ENCODE measurements at places on chromosomes 2 and 18.

DNA sequence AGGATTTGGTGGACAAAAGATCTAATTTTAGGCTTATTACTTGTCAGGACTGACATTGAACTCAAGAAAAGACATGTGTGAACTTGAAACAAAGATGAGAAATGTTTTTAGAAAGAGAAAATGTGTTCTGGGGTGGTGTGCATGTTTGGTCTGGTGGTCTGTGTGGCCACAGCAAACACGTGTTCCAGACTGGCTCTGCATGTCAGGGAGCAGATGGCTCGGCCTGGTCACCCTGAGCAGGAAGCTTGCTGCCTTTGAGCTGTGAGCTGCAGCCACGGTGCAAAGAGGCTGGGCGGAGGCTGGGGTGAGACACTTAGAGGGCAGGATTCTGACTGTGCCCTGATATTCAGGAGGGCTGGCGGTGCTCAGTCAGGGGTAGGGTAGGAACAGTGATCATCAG lies 186.1 kb downstream of the CTIF start:
- DNase-seq: no peak

DNA sequence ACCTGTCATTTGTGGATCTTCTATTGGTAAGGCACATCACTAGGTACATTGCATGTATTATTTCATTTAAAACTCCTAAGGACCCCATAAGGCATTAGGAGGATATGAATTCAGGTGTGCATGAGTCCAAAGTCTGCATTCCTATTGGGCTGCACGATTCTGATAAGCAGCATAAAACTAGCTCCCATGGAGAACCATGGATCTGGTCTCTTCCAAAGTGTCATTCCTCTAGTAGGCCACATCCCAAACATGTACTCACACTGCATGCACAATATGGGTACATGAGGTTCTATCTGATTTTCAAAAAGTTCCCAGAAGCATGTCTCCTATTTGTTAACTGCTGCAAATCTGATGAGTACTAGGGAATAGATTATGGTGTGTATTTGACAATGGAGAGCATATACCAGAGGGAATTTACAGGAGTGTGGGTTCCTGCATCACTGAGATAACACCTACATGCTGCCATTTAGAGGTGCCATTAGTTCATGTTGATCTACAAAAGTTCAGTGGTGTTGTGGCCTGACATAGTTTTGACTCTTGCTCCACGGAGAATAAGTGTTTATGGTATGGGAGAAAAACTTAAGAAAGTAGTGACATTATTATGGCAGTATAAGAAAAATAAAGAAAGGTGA lies 11.3 kb downstream of the CYTIP start:
- DNase-seq: no peak

DNA sequence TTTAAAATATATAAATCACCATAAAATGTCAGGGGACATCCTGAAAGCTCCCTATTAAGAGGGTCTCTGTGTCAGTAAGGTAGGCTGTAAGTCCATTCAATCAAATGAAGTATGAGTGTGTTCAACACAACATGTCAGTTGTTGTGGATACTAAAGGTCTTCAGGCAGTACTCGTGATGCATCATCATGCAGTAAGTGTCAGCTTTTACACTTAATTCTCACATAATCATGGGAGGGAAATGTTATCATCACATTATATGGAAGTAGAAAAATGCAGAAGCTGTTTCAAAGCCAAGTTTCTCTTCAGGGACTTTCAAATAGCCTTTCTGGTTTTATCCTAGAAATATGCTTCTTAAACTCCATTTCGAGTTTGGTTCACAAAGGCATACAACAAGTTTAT lies 477.1 kb upstream of the ID2 start:
- DNase-seq: no peak

DNA sequence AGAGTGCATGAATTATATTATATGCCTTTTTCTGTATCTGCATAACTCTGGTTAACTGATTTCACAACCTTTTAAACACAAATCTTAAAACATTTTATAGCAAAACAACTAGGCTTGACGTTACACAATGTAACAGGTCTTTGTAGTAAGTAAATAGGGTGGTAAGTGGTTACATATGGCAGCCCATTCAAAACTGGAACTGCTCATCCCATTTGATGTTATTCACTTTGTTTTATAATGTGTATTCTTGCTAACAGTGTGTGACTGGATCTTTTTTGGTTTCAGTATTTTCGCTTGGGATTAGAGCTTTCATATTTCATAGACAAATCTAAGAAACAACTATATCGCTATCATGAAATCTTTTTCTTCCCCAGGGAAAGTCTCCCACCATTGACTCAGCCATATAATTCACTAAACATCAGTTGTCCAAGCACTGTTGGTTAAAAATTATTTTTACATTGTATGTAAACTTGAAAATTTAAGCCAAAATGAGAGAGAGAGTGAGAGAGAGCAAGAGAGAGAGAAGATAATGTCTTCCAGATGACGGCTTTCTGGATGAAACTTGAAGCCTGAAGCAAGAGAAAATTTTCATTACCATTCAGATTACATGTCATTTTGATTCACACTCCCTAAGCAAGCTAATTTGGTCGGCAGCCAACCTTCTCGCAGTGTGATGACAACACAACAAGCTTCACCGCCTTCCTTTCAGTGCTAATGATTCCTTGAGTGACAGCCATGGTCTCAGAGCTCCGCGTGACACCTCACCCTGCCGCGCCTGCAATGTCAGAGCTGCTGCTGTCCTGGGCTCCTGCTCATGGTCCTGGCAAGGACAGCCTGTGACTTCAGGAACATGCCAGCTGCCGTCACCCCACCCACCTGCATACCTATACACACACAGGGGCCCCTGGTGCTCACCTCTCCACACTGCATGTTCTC lies 946.9 kb upstream of the SOX11 start:
- no peak for DNase-seq

DNA sequence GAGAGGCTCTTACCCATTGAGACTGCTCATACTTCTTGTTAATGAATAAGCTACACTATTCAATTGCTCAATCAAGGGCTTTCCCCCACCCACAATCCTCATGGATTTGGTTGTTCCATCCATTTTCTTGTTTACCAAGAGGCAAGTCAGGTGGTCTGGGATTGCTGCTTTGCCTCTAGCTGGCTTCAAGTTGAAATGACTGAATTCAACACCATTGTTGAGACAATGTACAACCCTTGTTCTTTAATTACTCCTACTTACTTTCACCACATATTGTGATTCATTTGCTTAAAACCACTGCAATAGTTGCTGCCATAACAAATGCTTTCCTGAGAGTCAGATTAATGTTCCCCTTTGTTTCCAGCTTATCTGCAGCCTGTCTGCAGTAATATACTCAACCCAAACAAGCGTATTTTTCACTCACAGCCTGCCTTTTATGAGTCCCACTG lies 532.2 kb downstream of the RIT2 start:
- no peak for DNase-seq

DNA sequence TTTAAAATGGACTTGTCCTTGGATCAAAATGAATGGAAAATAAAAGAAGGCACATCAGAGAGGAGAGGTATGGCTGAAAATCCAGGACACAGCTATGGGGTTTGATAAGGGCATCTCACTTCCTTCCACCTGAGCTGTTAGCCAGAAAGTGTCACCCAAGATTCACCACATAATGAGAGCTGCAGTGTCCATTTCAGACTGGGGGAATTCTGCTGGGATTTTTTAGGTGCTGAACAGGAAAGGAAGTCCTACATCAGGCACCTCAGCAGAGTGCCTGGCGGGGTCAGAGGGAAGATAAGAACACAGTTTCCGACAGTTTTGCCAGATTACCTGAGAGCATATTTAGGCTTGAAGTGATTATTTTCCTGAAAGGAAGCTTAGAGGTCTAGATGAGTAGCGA lies 187.6 kb upstream of the HNMT start:
- no peak for DNase-seq

DNA sequence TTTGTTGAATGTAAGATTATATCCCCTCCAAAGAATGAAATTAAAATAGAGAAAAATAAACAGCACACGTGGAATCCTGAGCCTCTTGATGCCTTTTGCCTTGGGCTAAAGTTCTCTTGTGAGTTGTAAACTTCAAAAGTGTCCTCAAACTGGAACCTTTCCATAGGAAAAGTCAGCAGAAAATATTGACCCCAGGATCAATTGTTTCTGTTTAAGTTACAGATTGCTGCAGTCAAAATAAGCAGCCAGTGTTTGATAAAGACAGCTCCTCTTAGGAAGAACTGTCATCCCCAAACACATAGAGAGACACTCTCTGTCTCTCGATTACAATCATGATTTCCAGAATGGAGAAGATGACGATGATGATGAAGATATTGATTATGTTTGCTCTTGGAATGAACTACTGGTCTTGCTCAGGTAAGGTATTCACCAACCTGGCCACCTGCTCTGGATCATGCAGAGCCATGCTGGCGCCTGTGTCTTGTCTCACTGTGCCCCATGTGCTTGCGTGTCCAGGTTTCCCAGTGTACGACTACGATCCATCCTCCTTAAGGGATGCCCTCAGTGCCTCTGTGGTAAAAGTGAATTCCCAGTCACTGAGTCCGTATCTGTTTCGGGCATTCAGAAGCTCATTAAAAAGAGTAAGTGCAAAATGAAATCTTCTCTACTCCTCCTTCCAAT lies at the start of gene SPP2:
SPP2 (plus strand) TSS at position 248 of the 681 bp plus-strand sequence; CDS start at position 333, 85 bp downstream.
- DNase-seq: no peak

- no peak for DNase-seq
These were observed 23.6 kb downstream of the UGP2 start for GRCh38 chr2:63865159-63865799.

GRCh38 chr2:47636596-47637264 lies 146.2 kb upstream of the MSH6 start:
- DNase-seq: no peak

- no peak for DNase-seq
These were observed 136.7 kb downstream of the ANTXR1 start for GRCh38 chr2:69149631-69150215.

- no peak for DNase-seq
These were observed 249.4 kb upstream of the LINC00305 start for GRCh38 chr18:64398320-64398719.

DNA sequence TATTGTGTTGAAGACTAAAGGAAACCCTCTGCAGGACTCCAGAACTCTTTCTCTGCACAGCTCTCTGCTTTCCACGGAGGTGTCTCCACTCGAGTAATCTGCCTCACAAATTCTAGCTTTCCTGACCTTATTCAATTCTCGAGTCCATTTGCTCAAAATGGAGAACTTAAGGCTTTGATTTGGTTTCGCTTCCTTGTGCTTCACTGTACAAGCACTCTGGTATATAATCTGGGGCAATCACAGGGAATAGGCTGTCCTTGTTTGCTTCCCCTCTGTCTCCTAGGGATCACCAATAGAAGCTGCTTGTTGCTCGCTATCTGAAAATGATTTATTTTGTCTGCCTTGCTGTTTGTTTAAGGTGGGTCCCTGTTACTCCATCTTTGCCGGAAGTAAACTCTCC lies 129.1 kb upstream of the DOCK10 start:
- DNase-seq: no peak

DNA sequence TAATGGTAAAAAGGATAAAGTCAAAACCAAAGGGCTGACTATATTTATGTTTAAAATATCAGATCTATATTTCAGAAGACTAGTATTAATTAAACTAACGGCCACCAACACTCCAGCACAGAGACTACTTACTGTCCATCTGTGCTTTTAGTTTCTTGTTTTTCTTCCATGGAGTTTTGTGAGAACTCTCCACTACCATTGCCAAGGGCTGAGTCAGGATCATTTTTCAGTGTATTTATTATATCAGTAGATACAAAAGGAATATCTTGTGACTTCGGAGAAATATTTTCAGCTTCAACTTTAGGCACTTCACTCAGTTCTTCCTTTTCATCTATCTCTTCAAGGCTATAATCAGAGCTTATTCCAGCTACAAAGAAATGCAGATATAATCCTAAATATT lies 79.1 kb upstream of the GRB14 start:
- no peak for DNase-seq

DNA sequence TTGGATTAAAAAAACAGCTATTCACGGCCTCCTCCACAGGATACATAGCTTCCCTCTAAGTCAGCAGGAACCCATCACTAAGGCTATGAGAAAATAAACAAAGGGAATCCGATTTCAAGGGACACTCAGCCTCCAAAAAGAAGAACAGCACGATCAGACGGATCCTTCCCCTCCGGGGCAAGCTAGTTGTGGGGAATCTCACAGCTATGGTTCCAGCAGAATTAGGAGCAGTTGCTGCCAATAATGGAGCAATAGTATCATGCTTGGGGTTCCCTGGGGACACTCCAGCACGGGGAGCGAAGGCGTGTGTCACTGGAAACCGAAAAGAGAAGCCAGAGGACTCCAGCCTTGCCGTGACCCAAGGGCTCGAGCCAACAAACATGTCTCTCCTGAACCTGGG lies 163.1 kb downstream of the TTC32 start:
- DNase-seq: no peak

GRCh38 chr18:63476668-63477067 lies at the start of gene SERPINB5:
Gene SERPINB5 (plus strand): TSS chr18:63476958. CDS start chr18:63484429, 7,471 bp downstream.
- DNase-seq: no peak

DNA sequence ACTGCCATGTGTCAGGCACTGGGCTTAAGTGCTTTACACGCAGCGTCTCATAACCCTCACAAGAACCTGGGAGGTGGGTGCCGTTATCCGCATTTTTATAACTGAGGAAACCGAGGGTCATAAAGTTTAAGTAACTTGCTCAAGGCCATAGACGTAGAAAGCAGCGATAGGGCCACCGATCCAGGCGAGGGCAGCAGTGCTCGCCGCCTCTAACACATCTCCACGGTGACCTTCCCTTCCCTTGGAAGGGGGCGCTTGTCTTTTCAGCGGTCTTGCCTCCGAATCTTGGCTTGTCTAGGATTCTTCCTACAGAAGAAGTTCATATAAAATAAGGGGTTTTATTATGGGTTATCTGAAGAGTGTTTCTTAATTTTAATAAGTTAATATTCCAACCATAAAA lies 186.6 kb downstream of the GBX2 start:
- DNase-seq: no peak

- no peak for DNase-seq
These were observed 158.1 kb downstream of the TNS1 start for GRCh38 chr2:217844696-217845095.

DNA sequence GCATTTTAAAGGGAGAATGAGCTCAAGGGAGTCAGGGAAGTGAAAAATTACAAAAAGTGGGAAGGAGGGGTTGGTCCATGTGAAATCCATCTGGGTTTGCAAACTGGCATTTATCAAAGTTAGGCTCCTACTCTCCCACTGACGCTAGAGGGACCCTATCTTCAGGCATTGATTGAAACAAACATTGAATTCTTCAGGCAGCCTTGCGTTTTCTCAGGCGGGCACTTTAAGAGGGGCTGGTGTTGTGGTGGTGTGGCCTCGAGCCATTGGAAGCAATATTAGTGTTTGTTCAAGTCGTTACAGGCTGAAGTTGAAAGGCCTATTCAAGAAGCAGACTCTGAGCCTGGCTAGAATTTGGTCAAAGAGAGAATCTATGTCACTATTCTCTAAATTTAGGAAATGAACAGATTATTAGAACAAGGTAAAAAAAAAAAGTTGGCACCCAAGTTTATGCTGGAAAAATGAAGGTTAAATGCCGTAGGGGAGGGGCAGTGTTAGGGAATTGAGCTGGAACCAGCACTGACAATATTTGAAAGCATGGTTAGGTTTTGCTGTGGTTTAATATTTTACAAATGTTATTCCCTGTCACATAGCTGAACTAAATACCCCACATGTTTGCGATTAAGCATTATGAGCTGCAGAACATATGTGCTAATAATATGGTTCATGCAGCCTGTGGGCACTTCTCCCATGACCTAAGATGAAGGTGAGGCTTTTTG lies 36.8 kb downstream of the STON1 start:
- DNase-seq: no peak

- no peak for DNase-seq
These were observed 78.0 kb downstream of the UPP2 start for GRCh38 chr2:158179660-158180059.

All from activated CD4-positive, alpha-beta T cell treated with anti-CD3 and anti-CD28 coated beads, Interleukin-2, amount 50 U/mL, for 1 hour (primary cell).